ENCODE measurements at places on chromosomes 5 and 9. TPM values are rescaled to one million over a fixed set of nuclear protein-coding genes. Genes with fewer than 3 reads are reported as not detected.
A peak's percentile ranks its signal among the peaks of the same experiment; 100 is the strongest.

The ADGRV1 gene
- total RNA-seq = 4.7 TPM

- DNase-seq = peak; percentile 36
Observed at GRCh38 chr5:179250561-179251225, 94.6 kb downstream of the ADAMTS2 start.

- no peak for DNase-seq
Observed at GRCh38 chr9:98654247-98654646, 54.5 kb downstream of the GABBR2 start.

DNA sequence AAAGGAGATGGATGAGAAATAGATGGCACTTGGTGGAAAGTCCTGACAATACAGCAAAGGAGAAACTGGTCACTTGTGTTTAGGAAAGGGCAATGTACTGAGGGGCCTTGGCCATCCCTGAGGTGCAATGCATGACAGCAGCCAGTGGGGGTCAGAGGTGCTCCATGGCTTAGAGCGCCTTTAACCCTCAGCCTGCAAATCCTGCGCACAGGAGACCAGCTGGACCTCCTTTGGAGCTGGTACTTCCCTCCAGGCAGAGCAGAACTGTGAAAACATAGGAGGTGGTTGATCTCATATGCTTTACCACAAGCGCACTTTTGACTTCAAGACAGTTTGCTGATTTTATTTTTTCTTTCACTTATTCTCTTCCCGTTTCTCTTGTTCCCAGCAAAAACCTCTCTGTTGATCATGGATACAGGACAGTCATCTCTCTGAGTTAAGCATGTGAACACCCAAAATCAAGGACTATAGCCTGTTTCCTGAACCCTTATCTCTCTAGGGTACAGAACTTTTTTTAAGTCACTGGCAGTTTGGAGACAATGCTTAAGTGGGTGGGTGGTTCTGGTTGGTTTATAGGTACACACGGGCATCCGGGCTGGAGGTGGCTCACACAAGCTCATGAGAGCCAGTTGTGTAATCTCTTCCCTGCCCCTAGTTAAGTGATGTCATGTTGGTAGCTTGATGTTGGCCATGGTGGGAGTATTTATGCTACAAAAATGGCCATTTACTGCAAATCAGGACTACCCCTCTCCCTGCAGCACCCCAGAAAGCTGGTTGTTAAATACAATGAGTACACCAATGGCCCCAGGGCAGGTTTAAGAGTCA is 37.6 kb upstream of the ANKRD55 start:
- DNase-seq = peak; percentile 82

- no peak for DNase-seq
Observed at GRCh38 chr5:51987239-51987638, 604.0 kb downstream of the ISL1 start.

All from ureter (tissue), 1 donor.